Stimulated activated CD4-positive, alpha-beta T cell treated with anti-CD3 and anti-CD28 coated beads, Interleukin-2, amount 100 ng/mL, for 24 hours (primary cell): ENCODE measurements at places on chromosomes 3 and 15.

- DNase-seq: no peak
Observed at GRCh38 chr15:87591582-87591981, 665.0 kb downstream of the NTRK3 start.

- no peak for DNase-seq
Observed at GRCh38 chr3:169512991-169513390, 150.5 kb downstream of the MECOM start.

GRCh38 chr3:29771602-29772001 is 490.7 kb downstream of the RBMS3 start:
- no peak for DNase-seq

DNA sequence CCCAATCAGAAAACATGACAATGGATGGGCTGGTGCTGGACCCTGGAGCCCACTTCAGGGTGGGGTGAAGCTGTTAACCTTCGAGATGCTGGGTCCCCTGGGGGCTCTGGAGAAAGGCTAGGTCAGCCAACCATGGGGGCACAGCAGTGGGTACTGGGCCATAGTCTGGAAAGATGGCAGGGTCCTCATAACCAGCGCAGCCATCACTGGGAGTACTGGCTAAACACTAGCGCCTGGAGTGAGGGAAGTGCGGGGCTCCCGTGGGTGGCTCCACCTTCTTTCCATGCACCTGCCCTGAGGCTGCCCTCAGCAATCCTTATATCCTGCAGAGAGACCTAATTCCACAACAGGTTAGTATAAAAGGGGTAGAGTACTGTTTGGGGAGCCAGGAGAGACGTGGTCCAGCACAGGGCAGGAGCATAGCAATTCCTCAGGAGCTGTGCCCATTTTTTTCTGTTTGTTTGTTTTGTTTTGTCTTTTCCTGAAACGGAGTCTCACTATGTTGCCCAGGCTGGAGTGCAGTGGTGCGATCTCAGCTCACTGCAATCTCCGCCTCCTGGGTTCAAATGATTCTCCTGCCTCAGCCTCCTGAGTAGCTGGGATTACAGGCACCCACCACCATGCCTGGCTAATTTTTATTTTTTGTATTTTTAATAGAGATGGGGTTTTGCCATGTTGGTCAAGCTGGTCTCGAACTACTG is 122.6 kb upstream of the MEF2A start:
- peak; percentile 14 for DNase-seq

GRCh38 chr3:14598143-14598569 is 53.4 kb upstream of the CCDC174 start:
- peak; percentile 61 for DNase-seq

DNA sequence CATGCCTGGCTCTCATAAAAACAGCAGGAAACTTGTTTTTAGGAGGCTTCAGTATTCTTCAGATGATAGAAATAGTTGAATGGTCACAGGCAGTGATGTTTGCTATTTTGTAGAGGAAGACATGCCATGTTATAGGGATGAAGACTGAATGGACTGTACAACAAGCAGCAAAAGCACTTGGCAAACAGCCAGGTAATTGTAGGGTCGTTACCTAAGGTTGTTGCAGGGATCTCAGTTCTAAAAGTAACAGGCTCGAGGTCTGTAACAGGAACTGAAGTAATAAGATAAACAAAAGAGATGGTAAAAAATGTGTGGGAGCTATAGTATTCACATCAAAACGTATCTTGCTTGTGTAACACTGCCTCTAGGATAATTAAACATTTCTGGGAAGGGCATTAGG is 116.3 kb downstream of the TFG start:
- DNase-seq: no peak

- DNase-seq: no peak
Observed at GRCh38 chr3:61868499-61868898, 307.1 kb downstream of the PTPRG start.

DNA sequence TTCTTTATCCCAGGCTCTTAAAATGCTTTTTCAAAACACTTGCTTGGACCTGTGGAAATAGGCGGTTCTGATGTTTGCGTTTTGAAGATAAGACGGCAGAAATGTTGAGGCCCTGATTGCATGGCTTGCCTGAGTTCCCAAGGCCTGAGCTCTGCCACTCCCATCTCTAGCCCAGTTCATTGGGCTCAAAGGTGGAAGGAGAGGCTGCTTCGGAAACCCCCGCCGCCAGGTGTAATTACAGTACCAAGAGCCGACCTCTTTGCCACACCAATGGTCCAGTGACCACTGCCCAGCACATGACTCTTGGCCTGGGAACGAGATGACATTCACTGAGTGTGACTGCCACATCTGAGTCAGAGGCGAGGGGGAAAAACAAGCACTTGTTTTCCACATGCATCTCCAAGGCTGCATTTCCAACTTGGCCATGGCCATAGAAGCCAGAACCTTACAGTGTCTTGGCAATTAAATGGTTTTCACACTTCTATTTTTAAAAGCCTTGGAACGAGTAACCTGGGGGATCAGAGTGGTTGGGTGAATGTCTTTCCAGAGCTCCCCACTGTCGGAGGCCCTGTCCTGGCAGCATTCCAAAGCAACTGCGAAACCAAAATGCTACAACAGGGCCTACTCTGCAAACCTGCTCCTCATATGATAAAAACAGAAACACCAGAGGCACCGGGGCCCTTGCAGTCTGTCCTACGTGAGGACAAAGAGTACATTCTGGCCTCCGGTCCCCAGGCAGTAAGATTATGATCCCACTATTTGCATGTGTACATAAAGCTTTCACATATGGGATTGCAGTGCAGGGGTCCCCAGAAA is 63.8 kb upstream of the CGNL1 start:
- DNase-seq: no peak

DNA sequence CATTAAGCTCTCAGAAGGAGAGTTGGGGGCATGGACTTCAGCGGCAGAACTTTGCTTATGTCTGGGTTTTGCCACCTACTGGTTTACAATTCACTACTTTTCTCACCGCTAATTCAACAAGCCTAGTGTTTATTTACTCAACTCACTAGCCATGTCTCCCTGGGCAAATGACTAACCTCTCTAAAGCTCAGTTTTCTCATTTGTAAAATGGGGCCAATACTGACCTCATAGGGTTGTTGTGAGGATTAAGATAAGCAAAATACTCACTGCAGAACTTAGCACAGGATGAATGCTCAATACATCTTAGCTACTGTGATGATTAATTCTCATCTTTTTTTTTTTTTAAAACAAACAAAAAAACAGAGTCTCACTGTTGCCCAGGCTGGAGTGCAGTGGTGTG is 106.3 kb downstream of the CADPS start:
- no peak for DNase-seq

GRCh38 chr3:112143251-112143650 is 10.2 kb upstream of the GCSAM start:
- no peak for DNase-seq

GRCh38 chr15:41233367-41233771 is 2.3 kb downstream of the CHP1 start:
- DNase-seq: no peak

GRCh38 chr3:15681668-15682067 is 80.1 kb downstream of the BTD start:
- DNase-seq: no peak

DNA sequence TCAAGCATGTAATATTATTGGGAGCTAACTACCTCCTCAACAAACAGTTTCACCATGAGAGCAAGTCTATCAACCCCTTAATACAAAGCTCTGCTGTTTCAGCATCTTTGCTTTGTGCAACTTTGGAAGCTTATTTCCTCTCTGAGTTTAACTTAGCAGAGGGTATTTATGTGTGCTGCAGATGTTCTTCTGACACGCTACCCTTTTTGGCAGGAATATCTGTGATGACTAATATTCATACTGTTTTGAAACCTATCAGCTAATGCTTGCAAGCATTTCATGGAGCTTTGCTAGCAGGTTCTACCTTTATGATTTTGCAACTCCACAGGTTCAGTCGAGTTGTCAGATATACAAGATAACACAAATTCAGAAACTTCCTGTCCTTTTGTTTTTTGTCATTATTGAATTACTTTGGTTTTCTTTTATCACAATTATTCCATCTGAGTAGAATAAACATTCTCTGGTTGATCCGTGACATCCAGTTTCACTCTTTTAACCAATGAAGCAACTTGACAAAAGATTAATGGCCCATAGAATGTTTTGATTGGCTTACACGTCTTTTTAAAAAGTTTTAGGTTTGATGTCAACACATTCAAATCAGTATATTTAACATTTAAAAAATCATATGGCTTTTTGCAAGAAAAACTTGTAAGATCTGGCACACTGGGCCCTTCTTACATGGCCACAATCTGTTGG is 1.7 kb upstream of the SLC9A9 start:
- no peak for DNase-seq

GRCh38 chr3:191290311-191291025 is 38.7 kb upstream of the CCDC50 start:
- DNase-seq: no peak

- no peak for DNase-seq
Observed at GRCh38 chr3:71125738-71126137, 457.8 kb downstream of the FOXP1 start.

DNA sequence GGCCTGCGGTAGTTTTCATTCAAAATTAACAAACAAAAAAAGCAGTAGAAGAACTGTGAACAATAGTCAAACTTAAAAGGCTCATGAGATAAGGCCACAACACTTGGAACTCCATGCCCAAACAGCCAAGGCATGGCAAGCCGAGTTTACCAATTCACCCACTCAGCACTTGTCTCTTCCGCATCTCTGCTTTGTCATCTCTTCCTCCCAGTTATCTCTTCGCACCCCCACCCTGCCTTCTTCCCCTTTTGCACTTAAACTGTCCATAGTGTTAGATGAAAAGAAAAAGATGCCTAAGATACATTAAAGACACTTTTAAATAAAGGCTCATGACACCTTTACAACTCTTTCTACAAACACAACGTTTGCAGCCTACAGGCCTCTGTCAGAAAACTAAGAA is 11.1 kb downstream of the TLE3 start:
- DNase-seq: no peak

- no peak for DNase-seq
Observed at GRCh38 chr3:192879346-192880031, 38.2 kb downstream of the MB21D2 start.

- DNase-seq: no peak
Observed at GRCh38 chr3:16868513-16868912, 16.2 kb upstream of the PLCL2 start.

DNA sequence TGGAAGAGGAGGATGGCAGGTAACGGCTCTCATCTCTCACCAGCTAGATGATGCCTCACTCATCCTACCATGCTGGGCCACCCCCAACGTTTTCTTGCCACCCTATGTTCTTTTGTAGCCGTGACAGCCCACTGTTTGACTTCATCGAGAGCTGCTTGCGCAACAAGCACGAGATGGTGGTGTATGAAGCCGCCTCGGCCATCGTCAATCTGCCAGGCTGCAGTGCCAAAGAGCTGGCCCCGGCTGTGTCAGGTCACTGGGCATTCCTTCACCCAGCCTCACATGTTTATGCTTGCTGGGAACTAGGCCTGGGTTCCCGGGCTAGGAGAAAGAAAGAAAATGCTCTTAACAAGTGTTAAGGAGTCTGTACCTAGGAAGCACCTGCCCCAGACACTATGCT is 8.2 kb downstream of the COPG1 start:
- DNase-seq: no peak

DNA sequence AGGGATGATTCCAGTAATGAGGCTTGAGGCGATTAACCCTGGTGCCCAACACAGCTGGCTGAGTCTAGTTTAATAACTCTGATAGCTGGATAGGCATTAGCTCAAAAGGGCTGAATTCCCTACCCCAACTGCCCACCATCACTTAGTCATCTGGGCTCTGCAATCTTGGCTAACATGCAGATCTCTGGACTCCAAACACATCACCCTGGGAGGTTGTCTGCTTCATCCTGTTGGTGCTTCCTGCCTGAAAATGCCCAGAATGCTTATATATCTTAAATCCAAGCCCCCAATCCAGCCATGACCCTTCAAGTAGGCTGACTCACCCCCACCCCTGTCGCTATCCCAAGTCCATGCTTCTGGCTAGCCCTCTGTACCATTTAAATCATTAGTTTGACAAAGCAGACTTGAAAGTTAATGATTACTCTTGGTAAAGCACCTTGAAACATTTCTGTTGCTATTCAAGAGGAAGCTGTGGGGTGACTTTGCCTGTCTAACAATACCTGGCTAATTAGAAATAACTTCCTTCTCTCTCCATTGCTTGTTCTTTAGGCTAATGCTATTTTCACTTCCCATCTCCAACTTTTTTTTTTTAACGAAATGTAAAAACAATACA is 107.0 kb upstream of the RORA start:
- DNase-seq: no peak

DNA sequence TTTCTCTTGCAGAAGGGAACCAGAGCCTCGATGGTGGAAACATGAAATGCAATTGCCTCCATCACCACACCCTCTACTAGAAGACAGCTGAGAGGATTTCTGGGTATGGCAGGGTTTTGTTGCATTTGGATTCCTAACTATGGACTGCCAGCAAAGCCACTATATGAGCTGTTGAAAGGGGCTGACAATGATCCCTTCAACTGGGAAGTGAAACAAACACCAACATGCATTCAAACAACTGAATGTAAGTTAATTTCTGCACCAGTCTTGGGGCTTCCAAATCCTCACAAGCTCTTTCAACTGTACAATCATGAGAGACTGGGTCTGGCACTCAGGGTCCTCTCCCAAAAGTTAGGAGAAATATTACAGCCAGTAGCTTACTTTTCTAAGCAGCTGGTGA is 116.7 kb upstream of the PLCL2 start:
- no peak for DNase-seq

DNA sequence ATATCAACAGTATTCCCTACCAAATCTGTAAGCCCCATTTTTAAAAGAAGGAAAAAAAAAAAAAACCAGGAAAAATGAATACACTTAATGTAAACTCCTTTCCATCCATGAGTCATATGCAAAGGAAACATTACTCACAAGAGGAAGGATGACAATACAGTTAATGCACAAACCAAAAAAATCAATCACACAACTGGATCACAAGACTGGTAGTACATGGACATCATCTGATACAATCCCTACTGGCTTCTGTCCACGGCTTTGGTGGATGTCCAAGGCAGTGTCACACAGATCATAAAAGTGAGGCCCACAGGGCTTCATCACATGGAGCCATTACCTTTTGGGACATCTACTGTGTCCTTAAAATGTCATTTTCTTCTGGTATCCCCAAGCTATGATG is 44.0 kb downstream of the SUCLG2 start:
- no peak for DNase-seq

GRCh38 chr15:88535607-88536313 is 10.7 kb downstream of the DET1 start:
- DNase-seq: no peak

DNA sequence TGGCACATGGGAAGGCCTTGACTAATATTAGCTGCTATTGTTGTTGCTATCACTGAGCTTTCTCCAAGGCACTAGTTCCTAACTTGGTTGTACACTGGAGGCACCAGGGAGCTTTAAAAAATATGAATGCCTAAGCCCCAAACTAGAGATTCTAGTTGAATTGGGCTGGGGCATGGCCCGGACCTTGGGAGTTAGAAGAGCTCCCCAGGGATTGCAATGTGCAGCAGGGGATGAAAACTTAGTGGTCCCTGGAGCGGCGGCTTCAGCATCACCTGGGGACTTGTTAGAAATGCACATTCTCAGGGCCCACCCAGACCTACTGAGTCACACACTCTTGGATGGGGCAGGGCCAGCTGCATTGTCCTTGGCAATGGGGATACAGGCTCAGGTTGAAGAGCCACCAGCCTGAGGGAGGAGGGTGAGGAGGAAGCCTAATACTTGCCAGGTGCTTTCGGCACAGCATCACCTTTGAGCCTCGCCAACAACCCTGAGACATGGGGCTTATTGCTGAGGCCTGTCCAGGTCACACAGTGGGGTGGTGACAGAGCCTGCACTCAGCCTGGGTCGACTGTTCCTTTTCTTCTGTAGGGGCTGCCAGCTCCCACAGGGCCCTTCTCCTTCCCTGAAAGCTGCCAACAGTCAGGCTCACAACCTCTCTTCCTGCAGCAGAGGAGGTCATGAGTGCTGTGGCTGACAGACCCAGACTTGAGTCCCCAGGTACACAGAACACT is 84.5 kb downstream of the ATP2B2 start:
- no peak for DNase-seq
